Left ventricle myocardium inferior (tissue), 1 donor: ENCODE measurements at places on chromosomes 2 and 18.

- no peaks in the 10 kb centered on the region for H3K27me3 ChIP-seq
- peaks cover 50% of the 10 kb centered on the region for H3K36me3 ChIP-seq
- peak overlapping the region; percentile 32 for H3K27ac ChIP-seq
- H3K4me3 ChIP-seq, result no peak overlapping the region
- no peak for DNase-seq
Observed at GRCh38 chr2:37080689-37081088, 3.5 kb downstream of the HEATR5B start.

DNA sequence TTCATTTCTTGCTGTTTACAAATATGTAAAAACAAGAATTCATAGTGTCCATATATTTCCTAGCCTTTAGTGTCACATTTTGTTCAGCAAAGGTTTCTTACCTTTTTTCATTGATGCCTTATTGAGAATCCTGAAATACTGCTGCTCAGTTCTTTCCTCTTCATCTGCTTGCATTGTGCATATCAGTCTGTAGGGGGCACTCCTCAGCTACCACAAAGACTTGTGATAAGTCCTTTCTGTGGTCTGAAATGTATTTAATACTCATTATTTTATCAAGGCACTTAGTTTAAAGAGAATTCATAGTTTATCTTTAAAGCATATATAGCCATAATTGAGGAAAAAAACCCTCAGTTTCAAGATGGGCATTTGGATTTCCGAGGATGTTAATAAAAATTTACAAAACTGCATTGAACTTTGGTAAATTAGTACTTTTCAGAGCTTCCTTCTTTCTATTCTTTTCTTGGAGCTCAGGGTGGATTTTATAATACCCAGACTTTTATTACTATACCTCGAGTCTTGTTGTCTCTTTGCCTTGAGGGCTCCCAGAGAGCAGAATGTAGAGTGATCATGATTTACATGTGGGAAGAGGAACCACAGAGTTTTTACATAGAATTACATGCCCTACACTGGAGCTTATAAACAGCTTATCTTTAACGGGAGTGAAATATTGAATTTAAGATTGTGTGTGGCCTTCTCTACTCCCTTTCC is 570.1 kb downstream of the PLCL1 start:
- no peak overlapping the region for H3K4me3 ChIP-seq
- no peaks in the 10 kb centered on the region for H3K4me1 ChIP-seq
- no peak overlapping the region for H3K27ac ChIP-seq
- peaks cover 23% of the 10 kb centered on the region for H3K27me3 ChIP-seq
- H3K36me3 ChIP-seq, result no peaks in the 10 kb centered on the region

DNA sequence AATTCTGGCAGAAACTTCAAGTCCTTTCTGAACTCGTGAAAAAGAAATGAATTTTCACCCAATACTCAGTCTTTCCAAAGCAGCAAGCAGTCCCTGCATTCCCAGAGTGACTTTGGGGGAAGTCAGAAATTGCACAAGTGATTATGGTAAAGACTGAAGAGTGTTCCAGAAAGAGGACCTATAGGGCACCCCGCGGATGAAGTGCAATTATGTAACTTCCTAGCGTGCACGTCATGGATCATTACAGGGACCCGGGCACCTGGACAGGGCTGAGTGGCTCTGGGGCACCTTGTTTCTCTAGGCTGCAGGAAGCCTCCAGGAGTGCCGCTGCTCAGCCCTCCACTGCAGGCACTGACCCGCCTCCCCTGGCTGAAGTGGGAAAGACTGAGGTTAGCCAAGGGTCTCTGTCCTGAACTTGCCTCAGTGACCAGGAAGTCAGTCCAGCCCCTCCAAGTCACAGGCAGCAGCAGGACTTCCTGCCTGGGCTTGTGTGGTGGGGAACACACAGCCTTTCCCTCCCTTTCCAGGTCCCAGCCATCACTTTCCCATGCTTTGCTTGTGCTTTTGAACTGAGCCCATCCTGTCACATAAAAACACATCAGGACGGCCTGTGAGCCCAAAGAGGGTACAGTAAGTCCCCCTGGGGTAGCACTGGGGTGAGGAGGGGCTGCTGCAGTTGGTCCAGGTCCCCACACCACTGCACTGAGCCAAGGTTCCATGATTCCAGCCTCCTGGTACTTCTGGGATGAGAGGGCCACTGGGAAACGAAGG is 19.8 kb downstream of the TMEM185B start:
- H3K27ac ChIP-seq, result peak overlapping the region; percentile 16
- no peak overlapping the region for H3K4me3 ChIP-seq
- no peaks in the 10 kb centered on the region for H3K36me3 ChIP-seq
- peaks cover 17% of the 10 kb centered on the region for H3K4me1 ChIP-seq
- H3K27me3 ChIP-seq, result no peaks in the 10 kb centered on the region
- no peak for DNase-seq

- no peak for DNase-seq
- no peak overlapping the region for H3K27ac ChIP-seq
- H3K27me3 ChIP-seq, result no peaks in the 10 kb centered on the region
- no peak overlapping the region for H3K4me3 ChIP-seq
- H3K36me3 ChIP-seq, result no peaks in the 10 kb centered on the region
Observed at GRCh38 chr2:133333181-133333580, 235.1 kb downstream of the NCKAP5 start.

DNA sequence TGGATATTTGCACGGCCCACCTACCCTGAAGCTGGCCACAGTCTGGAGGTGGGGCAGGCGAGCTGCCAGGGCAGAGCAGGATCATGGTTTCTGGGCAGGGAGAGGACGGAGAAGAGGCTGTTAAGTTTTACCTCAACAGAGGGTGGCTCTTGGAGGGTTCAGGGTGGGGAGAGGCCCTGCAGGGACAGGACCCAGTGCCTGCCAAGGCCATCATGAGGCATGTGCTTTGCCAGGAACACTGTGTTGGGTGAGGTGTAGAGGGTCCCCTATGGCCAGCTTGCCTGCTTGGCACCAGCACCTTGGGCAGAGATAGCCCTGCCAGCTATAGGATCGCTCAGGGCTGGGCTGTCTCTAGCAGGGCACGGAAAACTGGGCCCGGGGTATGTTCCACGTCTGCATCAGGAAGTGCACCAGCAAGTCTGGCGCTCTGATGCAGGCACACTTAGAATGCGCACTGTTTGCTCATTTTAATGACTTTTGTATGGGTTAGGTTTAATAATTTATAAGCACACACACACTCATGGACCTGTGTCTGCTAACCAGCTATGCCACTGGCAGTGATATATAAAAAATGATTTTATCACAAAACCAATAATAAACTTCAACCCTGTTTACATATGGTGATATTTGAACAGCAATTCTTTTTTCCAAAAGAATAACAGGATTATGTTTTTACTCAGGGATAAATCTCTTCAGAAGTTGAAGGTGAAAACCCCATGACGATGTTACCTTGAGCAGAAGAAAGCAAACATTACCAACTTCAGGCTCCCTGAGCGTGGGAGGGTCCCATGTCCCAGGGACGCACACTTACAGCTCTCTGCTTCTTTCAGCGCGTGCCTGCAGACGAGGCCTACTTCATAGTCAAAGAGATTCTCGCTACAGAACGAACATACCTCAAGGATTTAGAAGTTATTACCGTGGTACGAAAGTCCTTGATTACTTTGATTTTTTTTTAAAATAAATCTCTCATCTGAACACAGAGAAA is 46.4 kb downstream of the STK25 start:
- H3K27ac ChIP-seq, result no peak overlapping the region
- peaks cover 14% of the 10 kb centered on the region for H3K36me3 ChIP-seq

DNA sequence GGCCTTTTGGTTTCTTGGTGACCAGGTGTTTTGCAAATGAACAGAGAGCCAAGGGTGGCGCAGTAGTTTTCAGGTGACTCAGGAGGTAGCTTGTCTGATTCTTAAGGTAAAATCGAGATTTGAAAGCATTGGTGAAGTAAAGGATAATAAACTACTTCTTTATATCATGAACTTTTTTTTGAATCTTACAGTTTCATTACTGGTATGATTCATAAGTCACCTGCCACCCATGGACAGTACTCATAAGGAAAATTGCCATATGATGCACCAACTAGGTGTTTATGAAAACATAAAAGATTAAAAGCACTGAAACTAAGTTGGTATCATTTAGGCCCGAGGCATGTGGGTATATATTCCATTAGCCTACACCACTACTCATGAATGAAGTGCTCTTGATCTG is 84.1 kb upstream of the MGAT5 start:
- H3K4me1 ChIP-seq, result peaks cover 87% of the 10 kb centered on the region
- no peak overlapping the region for H3K27ac ChIP-seq
- no peaks in the 10 kb centered on the region for H3K27me3 ChIP-seq
- no peaks in the 10 kb centered on the region for H3K36me3 ChIP-seq
- H3K4me3 ChIP-seq, result no peak overlapping the region

GRCh38 chr2:185583058-185583816 is 155.4 kb upstream of the FSIP2 start:
- no peak overlapping the region for H3K4me3 ChIP-seq
- no peak overlapping the region for H3K27ac ChIP-seq
- no peaks in the 10 kb centered on the region for H3K4me1 ChIP-seq
- H3K27me3 ChIP-seq, result no peaks in the 10 kb centered on the region
- no peak for DNase-seq
